ENCODE measurements at places on chromosomes 3 and 15.

DNA sequence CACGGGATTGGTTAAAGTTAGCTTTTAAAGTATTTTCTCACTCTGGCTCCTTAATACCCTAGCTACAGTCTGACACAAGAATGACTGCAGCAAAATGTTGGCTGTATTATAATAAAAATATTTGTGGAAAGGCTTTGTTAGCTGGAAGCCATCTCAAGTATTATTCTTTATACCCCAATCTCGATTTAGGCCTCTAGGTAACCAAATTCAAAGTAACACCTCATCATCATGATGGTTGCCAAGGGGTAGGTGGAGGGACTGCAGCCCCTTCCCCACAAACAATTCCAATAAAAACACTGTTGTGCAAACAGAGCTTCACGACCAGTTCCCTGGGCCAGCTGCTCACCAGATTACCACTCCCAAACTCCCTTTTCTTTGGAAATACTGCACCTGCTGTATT, 759 bp upstream of the GMPS start:
- DNase-seq = no peak

GRCh38 chr3:63963496-63963895, 51.3 kb upstream of the SCAANT1 start:
- DNase-seq = no peak

DNA sequence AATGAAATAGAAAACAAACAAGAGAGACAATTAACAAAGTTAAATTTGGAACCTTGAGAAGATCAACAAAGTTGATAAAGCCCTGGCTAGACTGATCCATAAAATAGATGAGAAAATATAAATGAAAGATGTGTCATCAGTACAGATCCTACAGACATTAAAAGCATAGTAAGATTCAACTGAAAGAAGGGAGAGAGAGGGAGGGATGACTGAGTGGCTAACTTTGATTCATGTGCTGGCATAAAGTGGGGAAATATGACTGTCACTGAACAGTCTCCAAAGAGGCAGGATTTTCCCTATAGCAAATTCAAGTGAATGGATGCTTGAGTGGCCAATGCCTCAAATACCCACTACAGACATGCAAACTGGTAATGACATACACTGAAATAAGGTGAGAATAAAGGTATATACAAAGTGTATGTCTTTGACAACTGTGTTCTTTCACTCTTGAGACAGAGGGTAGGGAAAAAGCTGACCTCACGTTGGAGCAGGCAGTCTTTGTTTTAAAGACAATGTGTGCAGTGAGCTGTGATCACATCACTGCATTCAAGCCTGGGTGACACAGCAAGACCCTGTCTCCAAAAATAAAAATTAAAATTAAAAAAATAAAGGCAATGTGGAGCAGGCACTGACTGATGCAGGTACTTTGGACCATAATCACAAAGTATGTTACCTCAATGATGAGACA, 35.9 kb upstream of the CHD2 start:
- no peak for DNase-seq

GRCh38 chr3:14947886-14948608, 664 bp downstream of the NR2C2 start:
- peak; percentile 97 for DNase-seq

- DNase-seq = no peak
These were observed 302.9 kb upstream of the RARB start for GRCh38 chr3:25125201-25125600.

GRCh38 chr15:71688509-71689094, 121.8 kb upstream of the NR2E3 start:
- no peak for DNase-seq

- DNase-seq = no peak
These were observed 51.9 kb downstream of the PBRM1 start for GRCh38 chr3:52633786-52634185.

DNA sequence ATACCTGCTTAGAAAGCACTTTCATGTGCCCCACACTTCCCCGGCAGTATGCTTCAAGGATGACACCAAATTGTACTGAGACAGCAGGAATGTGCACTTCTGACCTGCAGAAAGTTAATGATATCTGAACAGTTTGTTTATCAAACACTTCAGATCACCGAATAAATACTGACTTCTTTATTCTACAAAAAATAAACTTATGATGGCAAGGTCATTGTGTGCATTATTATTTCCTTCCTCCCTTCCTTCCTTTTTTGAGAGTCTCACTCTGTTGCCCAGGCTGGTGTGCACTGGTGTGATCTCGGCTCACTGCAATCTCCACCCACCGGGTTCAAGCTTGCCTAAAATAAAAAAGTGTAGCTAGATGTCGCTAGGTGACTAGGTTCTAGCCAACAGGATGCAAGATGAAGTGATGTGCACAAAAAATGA, 80.3 kb downstream of the FAIM start:
- DNase-seq = no peak

DNA sequence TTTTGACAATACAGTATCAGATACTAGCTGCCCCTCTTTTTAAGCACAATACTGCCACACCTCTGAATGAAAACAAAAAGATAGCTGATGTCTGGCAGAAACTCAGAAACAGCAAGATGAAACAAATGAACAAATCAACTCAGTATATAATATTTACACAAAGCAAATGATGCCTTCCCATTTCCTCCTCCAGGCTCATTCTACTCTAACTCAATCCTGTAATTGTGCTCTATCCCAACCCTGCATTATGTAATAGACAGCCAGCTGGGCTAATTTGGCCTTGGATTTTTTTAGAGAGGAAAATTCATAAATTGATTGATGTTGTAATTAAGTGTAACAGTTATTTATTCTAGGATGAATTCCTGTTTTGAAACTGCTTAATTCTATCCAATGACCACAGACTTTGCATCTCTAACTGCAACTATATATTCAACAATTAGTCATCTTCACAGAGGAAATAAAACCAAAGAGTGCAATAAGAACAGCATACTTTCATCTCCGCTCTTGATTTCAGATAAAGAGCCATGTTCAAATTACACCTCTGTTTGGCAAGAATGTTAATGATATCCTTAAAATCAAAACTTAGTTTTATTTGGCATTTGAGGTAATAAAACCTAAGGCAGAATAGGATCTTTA, 6.1 kb downstream of the ATG3 start:
- DNase-seq = peak; percentile 12

DNA sequence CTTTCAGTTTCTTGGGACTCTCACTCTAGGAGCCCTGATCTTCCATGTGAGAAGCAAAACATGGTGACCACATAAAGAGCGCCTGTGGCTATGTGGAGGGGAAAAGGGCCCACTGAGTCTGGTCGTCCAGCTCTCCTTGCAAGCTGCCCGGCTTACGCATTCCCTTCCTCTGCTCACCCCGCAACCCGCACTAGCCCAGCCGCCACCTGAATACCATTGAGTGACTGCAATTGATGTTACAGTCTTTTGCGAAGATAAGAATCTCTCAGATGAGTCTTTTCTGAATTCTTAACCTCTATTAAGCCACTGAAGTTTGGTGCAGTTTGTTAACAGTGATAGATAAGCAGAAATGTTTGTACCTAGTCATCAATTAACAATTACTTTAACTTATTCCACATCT, 589.0 kb upstream of the DPPA4 start:
- no peak for DNase-seq

- no peak for DNase-seq
These were observed 1.6 kb downstream of the CCR9 start for GRCh38 chr3:45887759-45888511.

DNA sequence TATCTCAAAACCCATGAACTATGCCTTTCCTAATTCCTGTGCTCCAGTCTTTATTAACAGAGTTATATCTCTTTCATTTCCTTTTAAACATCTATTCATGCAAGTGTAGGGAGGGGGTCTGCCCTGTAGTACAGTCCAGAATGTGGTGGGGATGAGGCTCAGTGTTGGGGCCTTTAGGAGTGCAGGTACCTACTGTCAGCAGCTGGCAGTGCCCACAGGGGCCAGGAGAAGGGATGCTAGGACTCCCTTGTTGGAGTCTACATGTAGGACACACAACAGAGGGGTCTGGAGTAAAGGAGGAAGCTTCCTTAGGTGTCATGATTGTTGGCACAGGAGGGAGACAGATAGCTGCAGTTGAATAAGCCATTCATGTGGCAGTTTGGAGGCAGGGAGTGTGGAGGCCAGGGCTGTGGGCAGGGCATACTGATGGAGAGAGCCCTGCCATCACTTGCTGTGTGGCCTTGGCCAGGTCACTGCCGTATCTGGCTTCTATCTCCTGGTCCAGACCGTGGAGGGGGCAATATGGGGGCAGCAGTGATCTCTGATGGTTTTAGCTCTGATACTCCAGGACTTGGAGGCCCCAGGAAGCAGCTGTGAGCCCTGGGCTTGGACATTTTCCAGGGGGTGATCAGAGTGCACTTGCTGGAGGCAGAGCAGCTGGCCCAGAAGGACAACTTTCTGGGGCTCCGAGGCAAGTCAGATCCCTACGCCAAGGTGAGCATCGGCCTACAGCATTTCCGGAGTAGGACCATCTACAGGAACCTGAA, 29.5 kb downstream of the ESYT3 start:
- no peak for DNase-seq

DNA sequence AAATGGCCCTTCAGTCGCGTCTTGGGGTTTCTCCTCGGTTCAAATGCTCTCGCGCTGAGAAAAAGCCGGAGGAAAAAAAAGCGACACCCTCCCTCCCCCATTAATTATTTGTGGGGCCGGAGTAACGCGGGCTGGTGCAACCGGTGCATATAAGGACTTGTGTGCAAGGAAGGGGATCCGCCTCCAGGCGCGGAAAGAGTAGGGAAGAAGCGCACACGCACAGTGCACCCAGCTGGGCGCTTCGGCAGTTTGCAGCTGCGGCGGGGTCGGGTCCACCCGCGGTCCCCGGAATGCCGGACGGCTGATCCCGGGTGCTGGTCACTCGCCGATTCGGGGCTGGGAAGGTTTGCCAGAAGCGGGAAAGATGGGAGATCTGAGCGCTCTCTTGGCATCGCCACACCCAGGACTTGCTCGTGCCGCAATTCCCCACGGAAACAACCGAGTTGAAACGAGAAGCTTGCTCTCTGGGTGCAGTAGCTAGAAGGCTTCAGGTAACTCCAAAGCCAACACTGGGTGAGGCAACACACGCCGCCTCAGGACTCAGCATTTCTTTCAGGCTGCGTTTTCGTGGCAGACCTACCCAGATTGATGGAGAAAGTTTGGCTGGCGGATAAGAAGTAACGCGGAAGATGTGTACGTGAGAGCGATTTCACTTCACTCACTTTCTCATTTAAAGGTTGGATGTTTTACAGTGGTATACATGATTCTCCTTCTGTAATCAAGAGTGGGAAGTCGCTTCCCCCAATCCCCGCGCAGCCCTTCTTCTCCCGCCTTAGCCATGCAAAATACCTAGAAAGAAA, 720 bp upstream of the TNIK start:
- DNase-seq = peak; percentile 80

- peak; percentile 99 for DNase-seq
These were observed 175.7 kb downstream of the KLHL25 start for GRCh38 chr15:85618956-85619491.

DNA sequence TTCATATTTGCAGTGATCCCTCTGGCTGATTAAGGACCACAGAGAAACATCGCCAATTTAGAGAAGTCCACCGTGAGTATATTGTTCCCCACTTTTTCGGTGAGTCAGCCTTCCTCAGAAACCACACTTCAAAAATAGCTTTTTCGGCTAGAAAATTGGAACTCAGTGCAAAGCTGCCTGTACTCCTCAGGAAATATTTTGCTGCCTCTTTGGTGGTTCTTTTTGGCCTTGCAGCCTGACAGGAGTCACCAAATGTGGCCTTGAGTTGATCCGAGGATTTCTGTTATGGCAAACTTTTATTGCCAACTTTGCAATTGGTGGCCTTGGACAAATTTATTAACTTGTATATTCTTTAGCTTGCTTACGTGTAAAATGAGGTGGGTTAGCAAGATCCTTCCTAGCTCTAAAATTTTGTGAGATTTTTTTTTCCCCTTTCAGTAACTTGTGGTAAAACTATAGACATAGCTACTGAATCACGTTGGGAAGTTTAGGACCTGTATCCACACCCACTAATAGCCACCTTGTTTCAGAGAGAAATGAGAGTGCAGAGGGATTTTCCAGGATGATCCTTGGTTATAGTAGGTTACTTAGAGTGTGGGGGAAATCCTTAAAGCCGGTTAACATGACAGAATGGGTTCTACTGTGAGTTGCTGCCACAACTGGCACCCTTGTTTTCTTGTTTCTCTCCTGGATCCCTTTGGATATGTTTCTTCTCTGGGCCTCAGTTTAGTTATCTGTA, 9.9 kb downstream of the ARL6IP5 start:
- DNase-seq = peak; percentile 23

DNA sequence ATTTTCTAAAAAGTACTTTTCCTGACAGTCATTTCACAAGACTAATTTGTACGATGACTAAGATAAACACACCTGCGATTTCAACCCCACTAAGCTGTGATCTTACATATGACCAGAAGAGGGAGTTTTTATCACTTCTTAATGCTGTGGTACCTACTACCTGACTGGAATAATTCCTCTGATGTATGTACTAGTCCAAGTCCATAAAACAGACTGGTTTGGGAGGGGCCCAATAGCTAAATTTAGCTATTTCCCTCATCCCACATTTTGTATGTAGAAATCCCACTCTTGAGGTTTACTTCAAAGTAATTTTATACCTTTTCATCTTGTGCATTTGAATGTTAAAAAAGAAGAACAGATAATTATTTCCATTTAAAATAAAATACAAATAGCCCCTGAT, 49.7 kb upstream of the SCAANT1 start:
- DNase-seq = peak; percentile 58

DNA sequence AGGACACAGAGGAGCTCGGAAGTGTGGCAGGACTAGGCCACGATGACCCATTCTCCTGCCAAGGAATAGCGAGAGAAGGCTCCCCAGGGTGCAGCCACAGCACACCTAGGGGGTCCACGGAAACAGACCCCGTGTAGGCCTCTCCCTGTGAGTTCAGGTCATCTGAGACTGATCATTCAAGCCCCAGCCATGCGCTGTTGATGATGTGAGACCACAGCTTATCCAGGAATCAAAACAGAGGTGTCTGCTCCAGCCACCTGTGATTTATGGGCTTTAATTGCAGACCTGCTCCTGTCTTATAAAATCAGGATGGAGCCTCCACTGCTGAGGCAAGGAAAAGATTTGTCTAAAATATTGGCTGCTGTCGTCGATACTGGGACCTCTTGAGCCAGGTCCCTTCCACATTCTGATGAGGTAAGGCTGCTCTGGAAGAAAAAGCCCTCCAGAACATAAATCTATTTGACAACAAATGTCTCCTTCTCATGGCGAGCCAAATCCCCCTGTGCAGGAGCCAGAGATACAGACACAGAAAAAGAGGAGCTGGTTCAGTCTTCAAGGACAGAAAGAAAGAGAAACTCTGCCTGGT, 186.7 kb downstream of the TJP1 start:
- DNase-seq = no peak

DNA sequence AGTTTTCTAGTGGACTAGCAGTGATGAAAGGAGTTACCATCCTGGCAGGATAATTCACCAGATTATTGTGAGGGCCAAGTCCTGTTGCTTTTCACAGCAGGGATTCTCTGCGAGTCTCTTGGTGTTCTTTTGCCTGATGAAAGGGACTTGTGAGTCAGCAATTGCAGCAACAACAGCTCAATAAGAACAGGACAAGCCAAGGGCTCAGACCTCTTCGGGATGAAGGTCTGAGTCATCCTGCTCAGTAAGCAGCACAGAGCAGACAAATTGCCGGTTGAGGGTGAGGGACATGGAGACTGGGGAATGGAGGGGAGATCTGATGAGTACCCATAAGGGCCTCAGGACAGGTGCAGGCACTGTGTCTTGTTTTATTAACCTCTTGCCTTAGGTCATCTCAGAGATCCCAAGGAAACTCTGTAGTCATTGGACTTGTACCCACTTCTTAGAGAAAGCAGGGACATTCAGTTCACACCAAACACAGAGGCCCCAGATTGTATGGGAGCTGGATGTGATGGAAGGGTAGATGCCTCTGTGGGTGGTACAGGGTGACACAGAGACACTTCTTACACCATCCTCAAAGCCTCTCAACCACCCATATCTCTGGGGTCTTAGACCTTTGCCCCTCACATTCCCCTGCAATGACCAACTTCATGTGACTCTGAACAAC, 173.8 kb upstream of the TLE3 start:
- peak; percentile 97 for DNase-seq

All from fibroblast of pulmonary artery (primary cell).